ENCODE measurements at places on chromosomes 13 and 19.

- DNase-seq = no peak
Measured at GRCh38 chr13:77832339-77833100, 86.1 kb downstream of the EDNRB start.

- no peak for DNase-seq
Measured at GRCh38 chr19:41670755-41671154, 17.3 kb downstream of the CEACAM7 start.

DNA sequence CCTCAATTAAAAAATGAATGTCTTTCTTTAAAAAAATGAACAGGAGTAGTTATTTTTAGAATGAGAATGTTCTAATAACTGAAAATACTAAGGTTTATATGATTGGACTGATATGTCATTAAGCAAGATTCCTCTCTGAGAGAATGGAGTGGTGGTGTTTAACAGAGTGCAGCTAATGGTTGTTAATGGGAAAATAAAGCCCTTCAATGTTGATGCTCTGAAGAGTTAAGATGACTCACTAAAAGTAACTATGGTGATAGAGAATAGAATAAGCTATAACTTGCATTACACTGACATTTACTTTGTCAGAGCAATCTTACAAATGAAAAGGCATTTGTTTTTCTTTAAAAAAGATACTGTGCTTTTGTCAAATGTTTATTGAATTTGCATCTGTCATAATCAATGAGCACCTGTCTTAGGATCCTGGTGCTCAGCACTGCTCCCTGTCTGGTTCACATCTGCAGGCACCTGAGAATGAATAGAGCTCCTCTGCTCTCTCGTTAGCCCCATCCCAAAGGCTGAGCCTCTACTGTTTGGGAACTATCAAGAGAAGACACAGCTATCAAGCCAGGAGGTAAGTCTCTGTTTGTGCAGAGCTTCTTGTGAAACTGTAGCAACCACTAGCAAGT lies 15.1 kb downstream of the PABPC3 start:
- DNase-seq = no peak

DNA sequence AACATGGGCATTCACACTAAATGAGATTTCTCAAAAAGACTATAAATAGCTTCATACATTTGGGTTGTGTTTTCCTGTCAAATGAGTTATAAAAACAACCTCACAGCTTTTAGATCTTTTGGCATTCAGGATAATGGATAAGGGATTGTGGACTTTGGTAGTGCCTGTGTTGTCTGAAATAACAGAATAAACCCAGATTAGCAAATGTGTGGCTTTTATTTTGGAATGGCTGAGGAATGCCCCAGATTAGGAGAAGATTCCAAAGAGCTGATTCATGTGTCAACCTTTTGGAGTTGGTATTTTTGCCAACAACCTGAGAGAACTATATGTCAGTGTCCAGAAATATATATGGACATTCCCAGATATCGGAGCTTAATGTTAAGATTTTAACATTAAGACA lies 164.7 kb downstream of the MTUS2 start:
- DNase-seq = no peak

GRCh38 chr13:51000571-51001260 lies 91.1 kb downstream of the RNASEH2B start:
- DNase-seq = no peak
